ENCODE measurements at places on chromosomes 4 and X.

GRCh38 chr4:58776627-58777026 is 1666.4 kb upstream of the IGFBP7 start:
- no peak for DNase-seq

DNA sequence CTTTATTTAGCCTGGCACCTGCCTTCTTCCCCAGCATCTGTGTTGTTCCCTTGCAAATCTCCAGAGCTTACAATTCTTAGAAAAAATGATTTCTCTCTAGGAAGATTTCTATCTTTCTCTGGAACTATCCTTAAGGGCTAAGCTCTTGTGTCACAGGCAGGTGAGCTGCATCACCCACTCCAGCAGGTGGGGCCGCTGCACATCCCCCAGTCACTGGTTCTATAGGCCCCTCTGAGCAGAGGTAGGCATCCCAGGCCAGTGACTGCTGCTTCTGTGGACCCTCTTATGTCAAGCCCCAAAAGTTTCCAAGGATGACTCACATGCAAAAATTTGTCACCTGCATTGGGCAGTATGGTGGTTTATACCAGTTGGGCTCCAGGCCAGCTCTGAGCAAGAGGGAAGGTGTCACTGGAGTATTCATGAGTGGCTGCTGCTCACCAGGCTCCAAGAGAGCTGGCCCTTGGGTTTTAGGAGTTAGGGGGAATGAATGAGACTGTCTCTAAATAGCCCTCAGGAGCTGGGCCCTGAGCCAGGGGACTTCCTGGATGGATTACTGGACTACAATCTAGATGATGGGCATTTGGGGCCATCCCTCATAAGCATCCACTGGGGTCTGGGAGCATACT is 208.1 kb upstream of the EOLA2 start:
- no peak for DNase-seq

DNA sequence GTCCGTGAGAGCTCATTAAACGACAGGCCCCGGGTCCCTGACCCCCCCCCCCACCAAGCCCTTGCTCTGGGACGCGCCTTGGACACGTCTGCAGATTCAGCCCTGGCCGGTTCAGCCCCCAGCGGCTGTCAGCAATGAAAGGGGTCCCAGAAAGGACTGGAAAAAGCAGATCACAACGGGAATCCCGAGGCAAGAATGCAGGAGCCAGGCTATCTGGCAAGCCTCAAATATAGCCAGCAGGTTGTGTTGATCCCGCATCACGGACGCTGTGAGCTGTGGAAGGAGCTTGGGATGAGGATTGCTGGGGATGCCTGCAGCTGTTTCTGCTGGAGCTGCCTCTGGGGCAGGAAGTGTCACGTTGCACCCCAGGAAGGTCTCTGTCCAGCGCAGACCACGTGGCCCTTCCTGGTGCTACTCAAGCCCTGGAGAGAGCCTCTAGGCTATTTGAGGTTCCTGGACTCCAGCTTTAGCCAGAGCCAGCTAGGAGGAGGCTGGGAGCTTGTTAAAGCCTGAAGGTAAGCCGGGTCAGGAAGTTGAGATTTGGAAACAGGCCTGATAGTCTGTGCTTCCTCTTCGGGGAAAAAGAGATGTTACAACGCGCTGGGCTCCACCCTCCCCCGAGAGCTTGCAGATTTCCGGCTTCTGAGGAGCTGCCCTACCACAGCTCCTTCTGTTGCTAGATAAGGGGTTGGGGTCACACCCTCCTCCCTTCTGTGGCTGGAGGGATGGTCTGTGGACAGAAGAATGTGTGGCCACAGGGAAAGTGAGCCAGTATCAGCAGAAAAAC is 19.3 kb upstream of the CSF2RA start:
- no peak for DNase-seq

GRCh38 chr4:153114771-153115321 is 89.4 kb upstream of the TRIM2 start:
- DNase-seq = no peak

DNA sequence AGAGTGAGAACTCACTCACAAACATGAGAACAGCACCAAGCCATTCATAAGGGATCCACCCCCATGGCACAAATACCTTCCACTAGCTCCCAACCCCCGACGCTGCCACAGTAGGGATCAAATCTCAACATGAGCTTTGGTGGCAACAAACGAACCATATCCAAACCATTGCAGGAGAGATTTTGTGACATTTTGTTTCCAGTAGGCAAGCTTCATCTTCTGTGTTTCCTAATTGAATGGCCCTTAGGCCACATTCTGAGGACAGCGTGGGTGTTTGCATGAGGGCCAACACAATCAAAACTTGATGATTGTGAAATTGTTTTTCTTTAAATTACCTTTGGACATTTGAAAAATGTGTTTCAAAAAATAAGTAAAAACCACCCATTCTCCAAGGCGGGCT is 102.6 kb upstream of the LNX1 start:
- DNase-seq = no peak

GRCh38 chrX:74343343-74344279 is 39.6 kb downstream of the ZCCHC13 start:
- peak; percentile 92 for DNase-seq

GRCh38 chr4:85929961-85930665 is 429.7 kb downstream of the MAPK10 start:
- no peak for DNase-seq

DNA sequence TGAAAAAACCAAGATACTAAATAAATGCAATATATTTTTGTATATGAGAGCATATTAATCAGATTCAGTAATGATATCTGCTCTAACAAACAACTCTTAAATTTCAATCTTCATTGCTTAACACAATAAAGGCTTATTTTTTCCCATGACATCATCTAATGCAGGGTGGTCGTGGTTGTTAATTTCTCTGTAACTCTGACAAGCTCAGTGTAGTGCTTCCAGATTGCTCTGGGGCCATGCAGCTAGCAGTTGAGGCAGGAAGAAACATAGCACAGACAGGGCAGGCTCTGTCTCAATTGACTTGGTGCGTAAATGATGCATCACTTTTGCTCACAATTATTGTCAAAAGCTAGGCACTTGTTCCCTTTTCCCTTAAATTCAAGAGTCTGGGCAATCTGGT is 869 bp upstream of the GRXCR1 start:
- no peak for DNase-seq

DNA sequence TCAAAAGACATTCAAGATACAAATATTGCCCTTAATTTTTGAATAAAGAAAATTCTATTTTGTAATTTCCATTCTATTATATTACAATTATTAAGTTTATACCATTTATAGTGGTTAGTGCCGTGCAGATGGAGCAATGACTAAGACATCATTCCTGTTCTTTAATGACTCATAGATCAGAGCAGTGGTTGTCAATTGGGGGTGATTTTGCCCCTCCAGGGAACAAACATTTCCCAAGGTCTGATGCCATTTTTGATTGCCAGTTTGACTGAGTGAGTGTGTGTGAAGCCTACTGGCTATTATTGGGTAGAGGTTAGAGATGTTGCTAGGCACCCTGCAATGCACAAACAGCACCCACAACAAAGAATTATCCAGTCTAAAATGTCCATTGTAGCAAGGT is 97.9 kb upstream of the DDIT4L start:
- DNase-seq = no peak

DNA sequence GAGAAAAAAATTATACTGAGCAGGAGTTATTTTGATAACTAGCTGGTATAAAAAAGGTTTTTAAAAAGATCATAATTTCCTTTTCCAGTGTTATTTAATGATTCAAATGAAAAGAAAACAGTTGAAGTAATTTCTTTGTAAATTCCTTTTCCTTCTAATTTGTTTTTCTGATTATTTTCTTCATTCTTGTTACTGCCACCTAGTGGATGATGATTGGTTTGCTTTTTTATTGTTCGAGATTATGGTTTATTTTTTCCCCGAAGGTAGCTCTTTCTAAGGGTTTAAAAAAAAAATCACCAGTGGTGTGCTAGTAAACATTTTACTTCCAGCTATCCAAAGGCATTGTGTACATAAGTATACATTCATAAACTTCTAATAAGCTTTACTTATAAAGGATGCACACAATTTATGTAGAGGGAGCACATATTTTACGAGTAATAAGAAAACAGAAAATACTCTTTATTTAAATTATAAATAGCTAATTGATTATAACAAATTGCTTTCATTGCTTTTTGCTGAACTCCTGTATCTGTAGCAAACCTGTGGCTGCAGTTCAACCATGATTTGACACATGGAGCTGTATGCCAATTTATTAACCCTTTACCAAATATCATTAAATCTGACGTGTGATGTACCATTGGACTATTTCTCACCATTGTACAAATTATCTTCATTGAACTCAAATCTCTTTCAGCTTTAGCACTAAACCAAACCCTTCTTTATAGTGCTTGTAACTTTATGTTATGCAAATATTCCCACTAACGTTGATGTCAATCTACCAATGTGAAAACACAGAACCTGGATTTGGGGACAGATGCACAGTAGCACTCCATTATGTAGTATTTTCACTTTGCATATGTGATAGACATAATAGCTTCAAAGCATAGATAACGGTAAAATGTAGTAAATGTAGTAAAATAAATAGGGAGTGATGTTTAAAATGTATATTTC is 97.8 kb upstream of the ANK2 start:
- no peak for DNase-seq

DNA sequence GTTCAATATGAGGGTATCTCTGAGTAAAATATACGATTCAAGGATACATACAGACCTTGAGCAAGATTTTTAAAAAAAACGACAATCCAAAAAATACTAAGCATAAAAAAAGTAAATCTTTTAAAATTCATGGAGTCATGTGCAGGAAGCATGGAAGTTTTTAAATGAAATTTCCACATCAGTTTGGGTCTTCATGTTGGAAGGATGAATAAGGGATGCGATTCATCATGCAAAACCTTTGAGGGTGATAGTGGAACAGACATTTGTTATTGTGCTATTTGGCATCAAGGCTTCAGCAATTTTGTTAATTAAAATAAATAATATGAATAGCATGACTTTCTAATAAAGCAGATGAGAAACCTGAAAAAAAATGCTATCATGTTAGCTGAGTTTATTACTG is 815.0 kb upstream of the PCDH10 start:
- no peak for DNase-seq

DNA sequence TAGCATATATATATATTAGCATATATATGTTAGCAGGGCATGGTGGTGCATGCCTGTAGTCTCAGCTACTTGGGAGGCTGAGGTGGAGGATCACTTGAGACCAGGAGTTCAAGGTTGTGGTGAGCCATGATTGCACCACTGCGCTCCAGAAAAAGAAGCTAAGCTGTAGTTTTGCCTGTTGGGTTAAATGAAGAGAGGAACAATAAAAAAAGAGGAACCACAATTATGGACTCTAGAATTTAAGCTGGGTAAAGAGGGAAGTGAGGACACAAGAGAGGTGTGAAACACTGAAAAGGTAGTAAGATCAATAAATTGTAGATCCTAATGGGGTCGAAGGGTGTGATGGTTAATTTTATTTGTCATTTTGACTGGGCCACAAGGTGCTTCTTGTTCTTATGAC is 40.5 kb upstream of the HSD17B10 start:
- DNase-seq = no peak

DNA sequence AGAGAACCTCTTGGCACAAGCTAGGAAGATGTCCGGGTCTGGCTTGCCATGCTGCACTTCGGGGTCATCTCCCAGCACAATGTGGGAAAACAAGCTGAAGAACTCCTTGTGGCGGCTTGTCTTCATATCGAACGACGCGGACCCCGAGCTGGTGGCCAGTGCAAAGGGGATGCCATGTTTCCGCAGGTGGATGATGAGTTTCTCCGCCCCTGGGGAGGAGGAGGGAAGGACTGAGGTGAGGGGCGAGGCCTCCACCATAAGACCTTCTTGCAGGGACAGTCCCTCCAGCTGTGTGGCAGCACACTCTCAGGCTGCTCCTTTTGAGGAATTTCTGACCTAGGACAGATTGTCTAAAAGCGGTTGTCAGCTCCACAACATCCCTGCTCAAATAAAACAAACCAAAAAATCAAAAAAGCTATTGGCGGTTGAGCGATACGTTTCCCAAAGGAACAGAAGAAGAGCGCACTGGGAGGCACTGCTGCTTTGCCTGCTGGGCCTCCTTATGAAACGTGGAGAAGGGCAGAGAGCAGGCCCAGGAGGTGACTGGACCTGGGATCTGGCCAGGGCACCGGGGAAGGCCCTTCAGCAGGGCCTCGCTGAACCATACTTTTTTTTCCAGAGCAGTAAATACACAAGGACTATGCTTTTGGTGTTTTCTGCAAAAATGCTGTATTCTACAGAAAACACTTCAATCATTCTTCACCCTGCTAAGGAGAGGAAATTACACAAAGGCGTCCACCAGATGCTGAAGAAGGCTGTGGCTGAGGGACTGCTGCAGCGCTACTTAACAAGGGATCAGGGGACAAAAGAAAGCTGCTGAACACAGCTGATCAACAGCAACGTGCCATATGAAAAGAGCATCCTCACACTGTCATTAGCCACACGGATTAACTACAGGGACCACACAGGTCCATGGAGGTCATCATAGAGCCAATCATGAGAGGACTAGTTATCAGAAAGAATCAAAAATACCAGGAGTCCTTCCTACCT is 70.0 kb upstream of the STS start:
- DNase-seq = no peak

DNA sequence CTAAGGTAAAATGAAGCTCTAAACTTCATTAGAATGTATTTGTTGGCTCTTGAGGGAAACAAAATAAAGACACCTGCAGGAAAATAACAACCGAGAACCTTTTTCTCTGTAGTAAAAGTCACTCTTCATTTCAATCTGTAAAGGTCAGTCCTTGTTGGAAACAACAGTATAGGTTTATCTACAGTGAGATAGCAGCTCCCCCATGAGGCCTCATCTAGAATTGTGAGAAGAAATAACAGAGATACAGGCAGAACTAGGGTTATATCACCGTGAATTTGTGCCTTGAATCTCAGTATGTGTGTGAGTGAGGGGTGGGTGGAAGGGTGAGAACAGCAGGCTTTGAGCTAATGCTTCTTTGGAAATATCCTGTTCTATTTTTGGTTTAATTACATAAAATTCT is 107.8 kb upstream of the FMR1 start:
- no peak for DNase-seq

GRCh38 chr4:186105647-186106321 is 1.3 kb downstream of the FAM149A start:
- no peak for DNase-seq

- no peak for DNase-seq
These were observed at the start of gene RBM47 for GRCh38 chr4:40629401-40630334. Gene RBM47, minus strand, starts transcription at chr4:40629864. Its CDS starts 190,971 bp downstream, at chr4:40438893.

DNA sequence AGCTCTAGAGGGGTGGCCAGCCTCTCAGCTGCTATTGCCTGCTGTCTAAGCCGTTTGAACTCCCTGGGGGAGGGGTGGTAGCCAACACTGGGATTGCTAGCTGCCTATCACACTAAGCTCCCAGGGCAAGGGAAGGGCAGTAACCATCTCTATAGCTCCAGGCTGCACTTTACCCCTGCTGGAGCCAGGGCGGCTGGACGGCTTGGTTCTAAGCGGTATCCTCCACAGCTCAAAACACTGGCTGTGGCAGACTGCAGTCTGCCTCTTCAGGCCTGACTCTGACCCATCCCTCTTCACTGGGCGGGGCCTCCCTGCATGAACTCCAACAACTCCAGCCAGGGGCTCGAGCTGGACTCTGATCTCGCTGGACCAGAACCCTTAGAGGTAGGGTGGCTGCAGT is 55.3 kb upstream of the GNRHR start:
- DNase-seq = no peak

DNA sequence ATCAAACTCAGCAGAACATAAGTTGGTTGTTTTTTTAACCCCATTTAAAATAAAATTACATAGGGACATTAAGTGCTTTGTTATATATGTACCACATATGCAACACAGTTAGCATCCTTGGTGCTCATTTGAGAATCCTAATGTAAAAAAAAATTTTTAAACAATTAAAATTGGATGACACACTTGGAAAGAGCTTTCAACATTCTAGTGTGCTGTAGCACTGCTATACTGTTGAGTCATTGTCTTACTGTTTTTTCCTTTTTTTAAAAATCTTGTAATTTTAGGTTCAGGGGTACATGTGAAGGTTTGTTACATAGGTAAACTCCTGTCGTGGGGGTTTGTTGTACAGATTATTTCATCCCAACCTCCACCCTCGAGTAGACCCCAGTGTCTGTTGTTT is 12.8 kb downstream of the THAP9 start:
- DNase-seq = no peak

Data from fibroblast of the conjunctiva (primary cell).